ENCODE measurements at places on chromosomes 16 and 17.

- DNase-seq: no peak
These were observed 86.5 kb downstream of the ENGASE start for GRCh38 chr17:79160980-79161636.

- no peak for DNase-seq
These were observed 36.7 kb downstream of the SEC14L5 start for GRCh38 chr16:4994719-4995434.

- no peak for DNase-seq
These were observed 2.6 kb downstream of the NT5C start for GRCh38 chr17:75128694-75129505.

- DNase-seq: no peak
These were observed 8.0 kb downstream of the GRIN2C start for GRCh38 chr17:74851612-74852236.

GRCh38 chr16:10729104-10730048 lies 14.3 kb upstream of the NUBP1 start:
- peak; percentile 78 for DNase-seq

GRCh38 chr17:66098040-66098439 lies 93.9 kb downstream of the CEP112 start:
- no peak for DNase-seq

- no peak for DNase-seq
These were observed 46.5 kb upstream of the IRX6 start for GRCh38 chr16:55277536-55277935.

Data from left lobe of liver (tissue), 2 donors.